ENCODE measurements at places on chromosomes 5 and 9.

DNA sequence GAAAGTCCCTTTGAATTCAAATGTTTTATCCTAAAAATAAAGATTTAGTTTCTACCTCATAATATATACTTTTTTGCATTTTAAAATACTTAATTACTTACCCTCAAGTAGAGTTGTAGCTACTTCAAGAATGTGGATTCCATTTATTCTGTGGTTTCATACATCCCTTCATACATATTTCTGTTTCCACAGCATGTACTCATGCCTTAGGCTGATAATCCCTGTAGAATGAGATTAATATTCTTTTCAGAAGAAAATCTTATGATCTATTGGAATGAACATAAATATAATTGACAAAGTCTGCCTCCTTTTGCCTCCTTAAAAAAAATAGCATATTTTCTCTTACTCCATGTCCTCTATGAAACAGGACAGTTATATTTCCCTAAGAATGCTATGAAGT lies 465.7 kb downstream of the DTWD2 start:
- no peak for DNase-seq

GRCh38 chr5:122099060-122099790 lies 21.2 kb upstream of the LOX start:
- no peak for DNase-seq

DNA sequence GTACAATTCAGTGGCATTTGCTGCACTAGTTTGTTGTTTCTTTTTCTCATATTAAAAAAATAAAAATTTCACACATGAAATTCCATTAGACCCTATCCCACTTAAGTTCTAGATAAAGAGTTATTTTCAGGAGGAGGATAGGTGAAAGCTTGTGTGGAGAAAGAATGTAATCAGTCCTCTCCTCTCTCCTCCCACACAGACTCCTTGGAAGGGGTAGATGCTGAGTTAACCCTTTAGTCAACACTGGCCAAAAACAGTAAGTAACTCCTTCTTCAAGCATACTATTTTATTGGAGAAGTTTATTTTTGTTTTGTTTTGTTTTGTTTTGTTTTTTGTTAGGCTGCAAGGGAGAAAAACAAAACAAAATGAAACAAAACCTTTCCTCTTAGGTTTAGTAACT lies 30.6 kb upstream of the LMNB1 start:
- no peak for DNase-seq

GRCh38 chr9:129506892-129507291 lies 114.0 kb downstream of the C9orf50 start:
- no peak for DNase-seq

DNA sequence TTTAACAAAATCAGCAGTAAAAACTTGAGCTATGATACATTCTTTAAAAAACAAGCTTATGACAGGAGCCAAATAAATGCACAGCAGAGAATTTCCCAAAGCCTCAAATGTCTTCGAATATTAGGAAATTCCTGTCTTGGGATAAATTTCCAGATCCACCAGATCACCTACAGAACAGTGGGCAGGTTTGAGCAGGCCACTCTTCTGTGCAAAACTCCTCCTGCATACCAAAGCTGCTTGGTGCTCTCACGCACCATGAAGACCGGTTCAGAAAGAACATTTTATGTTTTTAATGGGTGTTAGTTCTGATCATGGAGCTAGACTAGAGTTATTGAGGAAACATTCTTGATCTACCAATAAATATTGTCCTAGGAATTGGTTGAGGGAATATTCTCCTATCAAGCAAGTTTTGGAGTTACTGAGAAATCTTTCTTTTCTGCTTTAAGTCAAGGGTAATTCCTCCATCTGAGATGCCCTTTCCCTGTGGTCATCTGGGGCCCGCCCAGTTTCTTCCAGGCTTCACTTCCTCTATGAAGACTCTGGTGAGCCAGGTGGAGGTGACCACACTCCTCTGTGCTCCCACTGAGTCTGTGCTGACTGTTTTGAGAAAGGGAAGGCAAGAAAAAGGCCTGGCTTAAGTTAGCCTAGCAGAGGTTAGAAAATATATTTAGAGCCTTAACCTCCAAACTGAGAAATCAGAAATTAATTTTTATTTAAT lies 17.9 kb downstream of the TNFSF15 start:
- DNase-seq = no peak

GRCh38 chr9:133807037-133807436 lies 68.9 kb upstream of the SARDH start:
- no peak for DNase-seq
